ENCODE measurements at places on chromosomes 3 and 15.

DNA sequence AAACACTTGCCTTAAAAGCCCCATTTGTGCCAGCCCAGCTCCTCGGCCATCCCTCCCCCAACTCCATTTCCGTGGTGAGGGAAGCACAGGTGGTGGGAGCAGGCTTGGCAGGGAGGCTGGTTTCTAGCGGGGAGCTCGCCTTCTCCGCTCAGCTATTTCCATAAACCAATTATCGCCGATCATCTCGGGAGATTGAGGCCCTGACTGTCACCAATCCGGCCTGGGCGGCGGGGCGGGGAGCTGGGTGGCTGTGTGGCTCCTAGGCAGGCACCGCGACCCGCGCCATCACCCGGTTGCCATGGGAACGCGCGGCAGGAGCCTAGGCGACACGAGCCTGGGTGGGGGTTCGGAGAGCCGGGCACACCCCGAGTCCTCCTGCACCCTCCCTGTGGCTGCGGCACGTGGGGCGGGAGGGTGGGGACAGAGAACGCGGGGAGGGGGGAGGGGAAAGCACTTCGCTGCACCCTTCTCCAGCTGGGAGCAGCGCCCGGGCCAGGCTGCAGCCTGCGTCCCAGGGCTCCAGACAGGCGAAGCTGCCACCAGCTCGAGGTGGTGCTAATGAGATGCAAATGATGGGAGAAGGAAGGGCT, 9.3 kb downstream of the CCDC33 start:
- no peak for DNase-seq

DNA sequence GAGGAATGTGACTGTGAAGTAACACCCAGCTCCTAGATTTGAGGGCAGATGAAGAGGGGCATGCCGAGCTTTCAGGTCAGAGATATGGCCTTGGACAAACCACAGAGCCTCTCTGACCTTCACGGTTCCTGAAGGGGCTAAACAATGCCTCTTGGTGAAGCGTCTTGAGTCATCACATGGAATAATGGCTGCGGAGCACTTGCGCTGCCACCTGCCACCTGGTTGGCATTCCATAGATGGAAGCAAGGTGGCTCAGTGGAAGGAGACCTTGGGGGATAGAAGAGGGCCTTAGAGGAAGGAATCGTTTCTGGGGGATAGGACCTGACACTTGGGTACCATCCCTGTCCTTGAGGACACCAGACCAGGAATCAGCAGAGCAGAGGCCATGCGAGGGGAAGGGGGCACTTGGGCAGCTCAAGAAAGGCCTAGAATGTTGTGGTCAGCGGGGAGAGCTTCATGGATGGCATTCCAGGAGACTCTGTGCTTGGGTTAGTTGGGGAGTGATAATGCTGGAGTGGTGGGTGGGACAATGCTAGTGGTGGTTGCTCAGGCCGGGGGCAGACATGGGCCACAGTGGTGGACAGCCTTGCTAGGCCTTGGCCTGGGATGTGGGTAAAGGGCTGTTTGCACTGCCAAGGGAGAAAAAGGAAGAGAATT, 12.6 kb downstream of the MRAS start:
- DNase-seq: no peak

DNA sequence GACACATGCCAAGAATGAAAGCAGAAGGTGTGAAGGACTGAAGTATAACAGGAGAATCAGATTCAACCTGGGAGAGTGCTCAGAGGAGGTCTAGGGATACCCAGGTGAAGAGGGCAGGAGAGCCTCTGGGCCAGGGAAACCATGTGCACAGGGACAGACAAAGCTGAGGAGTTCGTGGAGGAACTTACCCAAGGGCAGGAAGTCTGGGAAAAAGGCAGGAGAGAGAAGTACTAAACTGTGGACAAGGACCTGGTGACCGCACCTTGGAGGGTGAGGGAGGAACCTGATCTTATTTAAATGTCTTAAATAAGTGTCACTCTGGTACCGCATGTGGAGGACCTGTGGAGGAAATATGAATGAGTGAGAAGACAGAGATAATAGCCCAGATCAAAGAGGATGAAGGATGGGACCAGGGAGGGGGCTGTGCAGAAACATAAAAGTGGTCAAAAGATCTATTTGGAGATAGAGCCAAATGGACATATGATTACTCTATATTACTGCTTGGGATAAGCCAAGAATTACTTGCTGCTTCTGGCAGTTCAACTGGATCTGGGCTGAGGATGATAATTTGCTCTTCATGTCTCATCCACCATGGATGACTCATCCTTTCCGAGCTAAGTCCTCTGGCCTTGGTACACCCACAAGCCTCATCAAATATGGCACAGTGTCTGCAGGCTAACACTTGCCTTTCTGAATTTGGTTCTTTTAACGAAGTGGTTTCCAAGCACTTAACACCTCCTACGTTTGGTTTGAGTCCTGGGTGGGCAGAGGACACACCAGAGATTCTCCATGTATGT, 116.9 kb upstream of the NMNAT3 start:
- no peak for DNase-seq

DNA sequence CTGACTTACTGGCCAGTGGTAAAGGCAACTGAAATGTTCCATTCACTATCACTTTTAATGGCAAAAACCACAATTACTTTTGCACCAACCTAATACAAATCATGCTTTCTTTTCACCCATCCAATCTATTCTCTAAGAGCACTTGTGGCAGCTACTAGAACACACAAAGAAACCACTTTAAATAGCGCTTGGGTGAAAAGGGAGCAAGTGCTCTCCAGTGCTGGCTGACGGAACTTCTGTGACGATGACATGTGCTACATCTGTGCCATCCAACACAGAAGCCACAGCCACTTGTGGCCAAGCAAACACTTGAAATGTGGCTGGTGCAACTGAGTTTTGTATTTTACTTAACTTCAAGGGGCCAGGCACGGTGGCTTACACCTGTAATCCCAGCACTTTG, 18.9 kb downstream of the SH3BP5 start:
- DNase-seq: no peak

- no peak for DNase-seq
These were observed 102.2 kb downstream of the CTNNB1 start for GRCh38 chr3:41301548-41301947.

DNA sequence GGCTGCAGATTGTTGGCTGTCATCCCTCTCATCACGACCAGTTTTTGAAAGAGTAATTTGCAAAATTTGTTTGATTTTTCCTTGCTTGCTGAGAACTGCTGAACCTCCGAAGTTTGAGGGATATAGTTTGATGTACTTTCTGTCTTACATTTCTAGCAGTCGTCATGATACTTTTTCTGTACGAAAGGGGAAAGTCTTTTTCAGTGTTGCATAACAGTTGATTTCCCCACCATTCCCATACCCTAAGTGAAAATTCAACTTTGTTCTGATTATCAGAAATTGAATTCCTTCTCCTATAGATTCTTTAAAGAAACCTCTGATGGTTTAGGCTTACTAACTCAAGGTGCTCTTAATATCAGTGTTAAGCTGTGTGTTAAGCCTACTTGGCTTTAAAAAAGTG, 1.6 kb downstream of the PDE8A start:
- DNase-seq: no peak

DNA sequence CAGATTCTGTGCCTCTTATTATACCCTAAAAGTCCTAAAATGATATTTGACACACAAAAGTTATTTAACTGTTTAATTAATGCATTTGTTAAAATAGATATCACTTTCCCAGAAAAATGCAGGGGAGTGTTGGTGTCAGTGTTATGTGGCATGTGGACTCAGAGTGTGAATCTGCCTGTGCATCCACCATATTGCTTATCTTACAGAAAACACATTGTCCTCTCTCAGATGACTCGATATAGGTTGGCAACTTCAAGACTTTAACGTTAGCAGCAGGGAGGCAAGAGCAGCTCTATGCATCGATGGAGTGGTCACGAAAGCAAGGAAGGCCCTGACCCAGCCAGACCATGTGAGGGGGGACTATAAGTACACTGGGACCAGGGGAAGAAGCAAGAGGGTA, 165.4 kb upstream of the DCBLD2 start:
- DNase-seq: no peak

GRCh38 chr15:71444866-71445590, 329.8 kb downstream of the THSD4 start:
- no peak for DNase-seq

GRCh38 chr3:59264366-59264765, 214.5 kb upstream of the CFAP20DC start:
- DNase-seq: no peak

DNA sequence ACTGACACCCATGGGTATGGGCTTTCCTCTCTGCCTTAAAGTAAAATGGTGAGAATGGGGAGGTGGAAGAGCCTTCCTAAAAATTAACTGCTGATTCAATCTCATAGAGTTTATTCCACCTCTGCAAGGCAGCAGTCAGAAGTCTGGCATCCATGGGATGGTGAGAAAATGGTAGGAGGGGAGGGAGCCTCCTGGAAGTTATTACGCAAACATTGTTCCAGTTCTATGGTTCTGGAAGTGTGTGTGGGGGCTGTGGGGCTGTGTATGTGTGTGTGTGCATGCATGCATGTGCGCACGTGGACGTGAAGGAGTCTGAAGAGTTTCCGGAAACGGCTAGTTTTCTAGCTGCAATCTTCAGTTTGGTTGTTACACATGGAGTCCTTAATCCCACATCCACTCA, 177.6 kb downstream of the KCNAB1 start:
- DNase-seq: no peak

DNA sequence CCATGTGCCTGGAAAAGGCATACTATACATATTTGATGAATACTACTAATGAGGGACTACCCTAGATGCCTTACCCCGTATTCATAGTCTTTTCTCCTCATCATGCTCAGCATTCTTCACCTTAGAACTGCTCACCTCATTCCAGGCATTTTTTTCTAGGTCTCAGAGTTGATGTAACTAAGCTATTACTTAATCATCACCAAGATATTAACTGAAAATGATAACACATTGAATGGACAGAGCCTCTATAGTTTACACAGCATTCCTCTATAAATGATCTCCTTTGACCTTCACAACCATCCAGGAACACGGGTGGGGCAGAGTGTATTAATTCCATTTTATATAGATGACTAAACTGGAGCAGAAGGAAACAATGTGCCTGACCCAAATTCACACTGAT, 174.1 kb upstream of the DPH6 start:
- DNase-seq: no peak

DNA sequence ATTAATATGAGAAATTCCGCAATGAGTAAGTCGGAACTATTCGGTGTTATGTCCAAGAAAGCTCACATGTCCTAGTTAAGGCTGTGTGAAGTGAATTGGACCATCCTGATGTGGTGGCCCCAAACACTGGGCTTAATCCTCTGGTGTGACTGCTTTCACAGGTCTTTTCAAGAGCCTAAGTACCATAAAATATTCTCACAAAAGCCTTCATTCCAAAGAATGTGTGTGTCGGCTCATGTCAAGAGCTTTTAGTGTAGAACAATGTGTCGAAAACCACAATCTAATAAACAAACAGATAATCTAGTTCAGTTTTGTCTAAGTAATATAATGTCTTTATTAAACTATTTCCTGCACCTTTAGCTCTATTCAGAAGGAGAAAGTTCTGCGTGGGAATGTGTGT, 311.4 kb downstream of the LPP start:
- DNase-seq: no peak

GRCh38 chr3:146554151-146554760, 9.8 kb upstream of the PLSCR1 start:
- no peak for DNase-seq

- DNase-seq: no peak
These were observed 2.7 kb downstream of the SLC6A20 start for GRCh38 chr3:45793482-45794176.

DNA sequence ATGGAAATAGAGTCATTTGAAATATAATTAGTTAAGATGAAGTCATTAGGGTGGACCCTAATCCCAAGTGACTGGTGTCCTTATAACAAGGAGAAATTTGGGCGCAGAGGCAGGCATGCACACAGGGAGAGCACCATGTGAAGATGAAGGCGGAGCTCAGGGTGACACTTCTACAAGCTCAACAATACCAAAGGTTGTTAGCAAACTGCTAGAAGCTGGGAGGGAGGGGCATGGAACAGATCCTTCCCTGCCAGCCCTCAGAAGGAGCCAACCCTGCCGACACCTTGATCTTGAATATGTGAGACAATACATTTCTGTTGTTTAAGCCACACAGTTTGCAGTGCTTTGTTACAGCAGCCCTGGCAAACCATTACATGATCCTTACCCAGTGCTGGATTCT, 57.8 kb downstream of the CCNL1 start:
- no peak for DNase-seq

GRCh38 chr3:10474275-10474646, 31.1 kb downstream of the ATP2B2 start:
- DNase-seq: no peak

DNA sequence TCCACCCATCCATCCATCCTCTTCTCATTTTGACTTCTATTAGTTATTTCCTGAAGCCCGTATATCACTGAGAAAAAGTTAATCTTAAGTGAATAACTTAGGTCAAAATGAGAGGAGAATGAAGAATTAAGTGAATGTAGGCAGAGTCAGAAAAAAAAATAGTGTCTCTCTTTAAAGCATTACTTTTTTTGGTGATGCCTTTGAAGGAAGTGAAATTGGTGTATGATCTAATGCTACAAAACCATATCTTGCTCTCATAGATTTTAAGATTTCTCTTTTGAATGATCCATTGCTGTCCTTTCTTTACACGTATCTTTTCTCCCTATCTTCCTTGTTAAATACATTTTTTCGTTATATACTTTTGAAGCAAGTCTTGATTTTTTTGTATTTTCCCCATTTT, 23.4 kb downstream of the FNDC3B start:
- DNase-seq: no peak

- no peak for DNase-seq
These were observed 740.9 kb upstream of the LMCD1 start for GRCh38 chr3:7760718-7761117.

- no peak for DNase-seq
These were observed 293.8 kb downstream of the IGSF11 start for GRCh38 chr3:118740722-118741290.

DNA sequence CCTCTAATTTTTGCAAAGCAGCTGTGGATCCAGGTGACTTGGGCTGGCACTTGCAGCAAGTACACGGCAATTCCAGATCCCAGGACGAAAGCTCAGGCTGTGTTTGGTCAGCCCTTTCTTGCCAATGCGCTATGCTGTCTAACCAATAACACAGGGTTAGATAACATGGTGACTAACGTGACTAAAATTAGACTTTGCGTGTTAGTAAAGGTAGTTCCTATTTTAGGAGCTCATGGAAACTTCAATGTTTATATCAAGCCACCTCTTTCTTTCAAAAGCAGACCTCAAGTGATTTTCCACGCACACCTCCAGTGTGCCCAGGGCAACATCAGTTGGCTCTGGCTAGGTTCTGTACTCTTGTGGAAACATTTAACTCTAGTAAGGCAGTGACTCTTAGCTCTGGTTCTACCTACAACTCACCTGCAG, 32.5 kb downstream of the CDCP1 start:
- DNase-seq: no peak

DNA sequence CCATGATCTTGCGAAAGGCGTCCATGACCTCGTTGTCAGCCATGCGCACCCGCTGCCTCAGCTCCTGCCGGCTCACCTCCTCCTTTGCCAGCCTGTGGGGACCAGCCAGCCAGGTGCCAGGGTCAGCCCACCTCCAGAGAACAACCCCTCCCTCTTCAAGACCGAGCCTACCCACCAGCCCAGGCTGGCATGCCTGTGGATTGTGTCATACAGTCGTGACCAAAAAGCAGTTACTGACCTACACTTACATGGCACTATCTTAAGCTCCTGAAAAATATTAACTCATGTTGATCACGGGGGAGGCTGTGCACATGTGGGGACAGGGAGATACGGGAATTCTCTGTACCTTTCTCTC, 10.7 kb upstream of the CAMK1 start:
- DNase-seq: no peak

GRCh38 chr3:64047787-64048186, 24.5 kb upstream of the PSMD6 start:
- no peak for DNase-seq

All from stimulated activated CD8-positive, alpha-beta memory T cell treated with anti-CD3 and anti-CD28 coated beads, Interleukin-15, amount 100 ng/mL, for 4 hours (primary cell).